A549 treated with CpdA at 1 μM for 4 hours (cell line): ENCODE measurements at places on chromosomes 11 and 22. TPM values are rescaled to one million over a fixed set of nuclear protein-coding genes. Genes with fewer than 3 reads are reported as not detected.

The FGF3 gene
- not detected in 5 replicates for total RNA-seq

The MTMR2 gene
- total RNA-seq: 17.8 to 25.2 TPM (median 18.6 TPM) in 5 replicates

The CATSPER1 gene
- total RNA-seq: 1.2 to 2.0 TPM (median 1.3 TPM) in 5 replicates

The ANO9 gene
- total RNA-seq: 0.51 to 1.2 TPM (median 0.77 TPM) in 5 replicates

The OR51I1 gene
- not detected in 5 replicates for total RNA-seq

The GPHA2 gene
- total RNA-seq: not detected in 5 replicates

The CHADL gene
- not detected in 5 replicates for total RNA-seq

The FGF19 gene
- 0.03 to 0.17 TPM (median 0.08 TPM) in 4 of 5 replicates, not detected in the other for total RNA-seq

The FGF4 gene
- not detected in 5 replicates for total RNA-seq

The CLDN5 gene
- total RNA-seq: not detected in 5 replicates

The CACNA1I gene
- total RNA-seq: 0.02 to 0.05 TPM (median 0.03 TPM) in 5 replicates

The TEX54 gene
- not detected in 5 replicates for total RNA-seq

The RTN4R gene
- total RNA-seq: 6.1 to 10.9 TPM (median 8.8 TPM) in 5 replicates

The MPEG1 gene
- total RNA-seq: not detected in 5 replicates
